ACHN (cell line): ENCODE measurements at places on chromosomes 3 and 15.
A peak's percentile ranks its signal among the peaks of the same experiment; 100 is the strongest.

DNA sequence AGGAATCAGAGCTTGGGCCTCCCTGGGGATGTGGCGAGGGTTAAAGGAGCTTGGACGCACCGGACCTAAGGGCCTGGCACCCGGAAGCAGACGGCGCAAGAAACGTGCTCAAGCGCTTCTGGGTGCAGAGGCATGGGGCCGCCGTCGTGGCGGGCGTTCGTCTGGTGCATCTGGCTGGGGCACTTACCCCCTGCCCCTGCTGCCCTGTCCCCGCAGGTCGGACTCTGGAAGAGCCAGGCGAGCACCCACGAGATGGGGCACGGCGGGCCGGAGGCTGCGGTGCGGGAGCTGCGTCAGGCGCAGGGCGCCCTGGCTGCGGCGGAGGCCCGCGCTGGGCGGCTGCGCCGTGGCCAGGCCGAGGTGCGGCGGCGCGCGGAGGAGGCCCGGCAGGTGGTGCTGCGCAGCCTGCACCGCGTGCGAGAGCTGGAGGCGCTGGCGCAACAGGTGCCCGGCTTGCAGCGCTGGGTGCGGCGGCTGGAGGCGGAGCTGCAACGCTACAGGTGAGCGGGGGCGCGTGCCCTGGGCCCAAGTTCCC, 2.5 kb downstream of the EFCC1 start:
- DNase-seq = peak; percentile 35

DNA sequence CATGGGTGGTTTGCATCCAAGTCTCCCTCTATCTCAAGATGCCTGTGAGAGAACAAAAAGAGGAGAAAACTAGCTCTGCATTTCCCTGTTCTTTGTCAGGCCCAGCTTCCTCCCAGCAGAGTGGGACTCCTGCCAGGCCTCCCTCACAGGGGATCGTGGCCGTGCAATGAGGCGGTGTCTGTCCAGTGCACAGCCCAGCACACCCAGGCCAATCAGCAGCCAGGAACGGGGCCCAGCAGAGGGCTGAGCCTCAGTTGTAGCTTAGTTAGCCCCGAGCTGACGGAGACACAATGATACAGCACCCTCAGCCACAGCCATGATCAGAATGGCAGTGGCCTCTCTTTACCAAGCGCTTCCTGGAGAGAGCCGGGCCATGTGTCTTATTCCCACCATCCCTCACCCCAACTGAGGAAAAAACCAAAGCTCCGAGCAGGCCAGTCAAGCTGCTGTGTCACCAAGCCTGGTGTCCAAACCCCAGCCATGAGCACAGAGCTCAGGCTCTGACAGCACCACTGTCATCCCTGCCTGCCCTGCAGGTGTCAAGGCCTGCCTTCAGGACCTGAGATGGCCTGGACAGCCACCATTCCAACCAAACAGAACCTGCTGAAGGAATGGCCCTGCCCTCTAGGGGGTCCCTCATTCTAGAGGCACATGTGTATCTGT, 71.1 kb downstream of the DNAJB8 start:
- no peak for DNase-seq

DNA sequence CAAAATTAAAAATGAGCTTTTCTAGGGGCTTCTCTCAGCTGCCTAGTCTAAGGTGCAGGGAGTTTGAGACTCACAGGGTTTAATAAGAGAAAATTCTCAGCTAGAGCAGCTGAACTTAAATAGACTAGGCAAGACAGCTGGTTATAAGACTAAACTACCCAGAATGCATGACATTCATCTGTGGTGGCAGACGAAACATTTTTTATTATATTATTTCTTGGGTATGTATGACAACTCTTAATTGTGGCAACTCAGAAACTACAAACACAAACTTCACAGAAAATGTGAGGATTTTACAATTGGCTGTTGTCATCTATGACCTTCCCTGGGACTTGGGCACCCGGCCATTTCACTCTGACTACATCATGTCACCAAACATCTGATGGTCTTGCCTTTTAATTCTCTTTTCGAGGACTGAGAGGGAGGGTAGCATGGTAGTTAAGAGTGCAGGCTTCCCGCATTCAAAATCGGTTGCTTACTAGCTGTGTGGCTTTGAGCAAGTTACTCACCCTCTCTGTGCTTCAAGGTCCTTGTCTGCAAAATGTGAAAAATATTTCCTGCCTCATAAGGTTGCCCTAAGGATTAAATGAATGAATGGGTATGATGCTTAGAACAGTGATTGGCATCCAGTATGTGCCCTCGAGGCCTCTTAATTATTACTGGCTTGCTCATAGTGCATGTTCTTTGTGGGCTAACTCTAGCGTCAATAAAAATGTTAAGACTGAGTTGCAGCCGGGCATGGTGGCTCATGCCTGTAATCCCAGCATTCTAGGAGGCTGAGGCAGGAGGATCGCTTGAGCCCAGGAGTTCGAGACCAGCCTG, 984 bp downstream of the CCR5 start:
- no peak for DNase-seq

DNA sequence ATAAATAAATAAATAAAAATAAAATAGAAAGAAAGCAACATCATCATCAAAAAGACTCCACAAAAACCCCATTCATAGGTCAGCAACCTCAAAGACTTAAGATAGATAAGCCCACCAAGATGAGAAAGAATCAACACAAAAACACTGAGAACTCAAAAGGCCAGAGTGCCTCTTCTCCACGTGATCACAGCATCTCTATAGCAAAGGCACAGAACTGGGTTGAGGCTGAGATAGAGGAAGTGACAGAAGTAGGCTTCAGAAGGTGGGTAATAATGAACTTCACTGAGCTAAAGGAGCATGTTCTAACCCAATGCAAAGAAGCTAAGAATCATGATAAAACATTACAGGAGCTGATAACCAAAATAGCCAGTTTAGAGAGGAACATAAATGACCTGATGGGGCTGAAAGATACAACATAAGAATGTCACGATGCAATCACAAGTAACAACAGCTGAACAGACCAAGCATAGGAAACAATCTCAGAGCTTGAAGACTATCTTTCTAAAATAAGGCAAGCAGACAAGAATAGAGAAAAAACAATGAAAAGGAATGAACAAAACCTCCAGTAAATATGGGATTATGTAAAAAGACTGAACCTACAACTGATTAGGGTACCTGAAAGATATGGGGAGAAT, 26.4 kb downstream of the GNB5 start:
- no peak for DNase-seq

DNA sequence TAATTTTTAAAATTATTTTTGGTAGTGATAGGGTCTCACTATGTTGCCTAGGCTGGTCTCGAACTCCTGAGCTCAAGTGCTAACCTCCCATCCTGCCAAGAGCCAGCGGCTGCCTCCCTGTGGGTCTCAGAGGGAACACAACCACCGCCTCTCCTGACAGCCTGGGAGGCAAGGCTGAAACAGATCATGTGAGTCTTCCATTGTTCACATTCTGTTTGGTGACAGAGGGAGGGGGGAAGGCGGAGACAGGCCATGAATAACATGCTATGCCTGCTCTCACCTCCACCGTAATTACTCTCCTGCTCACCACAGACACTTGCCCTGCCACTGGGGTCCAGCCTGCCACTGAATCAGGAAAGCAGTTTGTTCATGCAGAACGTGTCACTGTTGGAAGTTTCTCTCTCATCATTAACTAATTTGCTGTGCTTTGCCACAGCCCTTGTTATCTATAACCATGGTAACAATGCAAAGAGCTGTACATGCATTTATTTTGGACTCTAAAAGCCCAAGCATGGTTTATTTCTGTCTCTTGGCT, 78.4 kb upstream of the RASGRF1 start:
- DNase-seq = peak; percentile 56

DNA sequence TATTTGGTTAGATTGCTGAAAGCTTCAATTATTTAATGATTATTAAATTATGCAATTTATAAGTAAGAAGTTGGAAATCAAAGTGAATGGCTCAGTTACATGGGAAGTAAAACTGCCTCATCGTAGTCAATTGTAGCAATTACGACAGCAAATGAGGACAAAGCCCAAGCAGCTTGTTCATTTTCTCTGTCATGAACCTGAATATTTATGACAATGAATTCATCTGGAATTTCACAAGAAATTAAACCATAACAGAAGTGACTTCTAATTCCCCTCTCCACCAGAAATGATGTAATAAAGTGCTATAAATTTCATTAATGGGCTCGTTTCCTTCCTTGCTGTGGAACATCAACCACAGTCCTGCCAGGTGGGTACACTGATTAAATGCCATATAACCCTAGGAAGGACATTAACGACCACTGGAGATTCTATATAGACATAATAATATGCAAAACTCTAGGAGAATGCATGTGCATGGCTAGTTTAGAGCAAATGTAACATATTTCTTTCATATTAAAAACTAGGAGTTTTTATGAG, 273.8 kb upstream of the DCBLD2 start:
- DNase-seq = no peak

DNA sequence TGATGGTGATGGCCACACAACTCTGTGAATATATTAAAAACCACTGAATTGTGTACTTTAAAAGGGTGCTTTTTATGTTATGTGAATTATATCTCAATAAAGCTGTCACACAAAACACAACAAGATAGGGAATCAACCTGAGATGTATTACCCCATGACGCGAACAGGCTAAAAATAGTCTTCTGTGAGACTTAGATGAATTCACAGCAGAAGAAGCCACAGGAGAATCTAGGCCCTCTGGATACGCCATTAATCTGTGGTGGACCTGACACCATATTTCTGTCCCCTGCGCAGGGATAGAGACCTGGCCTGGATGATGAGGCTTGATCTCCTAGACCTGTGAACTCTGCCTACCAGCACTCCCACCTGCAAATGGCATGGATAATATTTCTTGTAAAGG, 146.0 kb upstream of the HACD2 start:
- no peak for DNase-seq

- DNase-seq = no peak
Measured at GRCh38 chr3:54822206-54822605, 105.7 kb downstream of the LRTM1 start.

DNA sequence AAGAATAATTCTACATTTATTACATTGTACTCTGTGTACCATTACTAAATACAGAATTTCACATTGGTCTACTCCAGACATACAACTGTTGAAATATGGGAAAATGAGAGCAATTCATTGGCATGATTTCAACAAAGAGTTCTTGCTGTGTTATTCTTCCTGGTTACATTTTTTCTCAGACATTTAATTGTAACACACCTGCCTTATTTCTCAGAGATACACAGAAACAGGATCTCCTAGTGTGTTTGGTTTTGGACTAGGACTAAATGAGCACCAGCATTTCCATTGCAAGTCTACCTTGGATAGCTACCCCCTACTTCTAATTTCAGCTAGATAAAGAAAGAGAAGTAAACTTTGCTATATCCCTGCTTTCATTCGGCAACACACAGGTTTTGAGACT, 274.3 kb upstream of the CNTN4 start:
- DNase-seq = no peak

- DNase-seq = no peak
Measured at GRCh38 chr3:17846466-17846865, 104.0 kb upstream of the TBC1D5 start.
